Left lobe of liver (tissue), 2 donors: ENCODE measurements at places on chromosomes 16 and 17. TPM values are rescaled to one million over a fixed set of nuclear protein-coding genes. Genes with fewer than 3 reads are reported as not detected.

ALDH3A1 gene
- 1.5 TPM for total RNA-seq

ABCA10 gene
- 3.1 TPM for total RNA-seq

CES1 gene
- total RNA-seq, result 2,727 TPM

LDHD gene
- total RNA-seq, result 113 TPM

IRX5 gene
- total RNA-seq, result 0.08 TPM

ARHGDIG gene
- total RNA-seq, result 0.70 TPM

OSBPL7 gene
- total RNA-seq, result 1.0 TPM

TMEM94 gene
- total RNA-seq, result 43.5 TPM

ABCA9 gene
- 8.9 TPM for total RNA-seq

GRCh38 chr16:65809627-65810026 is 556.9 kb upstream of the CDH5 start:
- peak; percentile 43 for DNase-seq

GRCh38 chr17:55870044-55870443 is 119.2 kb downstream of the PCTP start:
- DNase-seq, result no peak

GRCh38 chr17:49076573-49077384 is 55.8 kb upstream of the B4GALNT2 start:
- no peak for DNase-seq

- DNase-seq, result no peak
Measured at GRCh38 chr17:82396601-82397435, 21.3 kb upstream of the HEXD start.

GRCh38 chr16:54107583-54108202 is 178.9 kb downstream of the IRX3 start:
- no peak for DNase-seq

- no peak for DNase-seq
Measured at GRCh38 chr17:68349157-68349556, 57.9 kb downstream of the ARSG start.

DNA sequence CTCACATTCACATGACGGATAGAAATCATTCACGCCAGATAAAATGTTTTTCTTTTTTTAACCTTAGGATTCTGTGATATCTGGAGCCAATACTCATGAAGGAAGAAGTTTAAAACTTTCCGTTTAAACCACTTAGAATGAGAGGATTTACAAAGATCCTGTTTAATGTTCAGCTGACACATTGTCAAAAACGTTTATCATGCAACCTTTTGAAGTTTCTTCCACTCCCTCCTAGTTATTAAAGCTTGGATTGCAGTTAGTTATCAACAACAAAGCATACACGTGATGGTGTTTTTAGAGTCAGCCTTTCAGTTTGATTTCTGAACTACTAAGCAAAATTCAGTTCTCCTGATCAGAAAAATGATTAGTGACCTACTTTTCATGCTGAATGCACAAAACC is 143.3 kb upstream of the AXIN2 start:
- DNase-seq, result no peak

- DNase-seq, result no peak
Measured at GRCh38 chr17:82062984-82063368, 2.6 kb downstream of the DUS1L start.

GRCh38 chr16:27894386-27894785 is 169.1 kb downstream of the GSG1L start:
- DNase-seq, result no peak

DNA sequence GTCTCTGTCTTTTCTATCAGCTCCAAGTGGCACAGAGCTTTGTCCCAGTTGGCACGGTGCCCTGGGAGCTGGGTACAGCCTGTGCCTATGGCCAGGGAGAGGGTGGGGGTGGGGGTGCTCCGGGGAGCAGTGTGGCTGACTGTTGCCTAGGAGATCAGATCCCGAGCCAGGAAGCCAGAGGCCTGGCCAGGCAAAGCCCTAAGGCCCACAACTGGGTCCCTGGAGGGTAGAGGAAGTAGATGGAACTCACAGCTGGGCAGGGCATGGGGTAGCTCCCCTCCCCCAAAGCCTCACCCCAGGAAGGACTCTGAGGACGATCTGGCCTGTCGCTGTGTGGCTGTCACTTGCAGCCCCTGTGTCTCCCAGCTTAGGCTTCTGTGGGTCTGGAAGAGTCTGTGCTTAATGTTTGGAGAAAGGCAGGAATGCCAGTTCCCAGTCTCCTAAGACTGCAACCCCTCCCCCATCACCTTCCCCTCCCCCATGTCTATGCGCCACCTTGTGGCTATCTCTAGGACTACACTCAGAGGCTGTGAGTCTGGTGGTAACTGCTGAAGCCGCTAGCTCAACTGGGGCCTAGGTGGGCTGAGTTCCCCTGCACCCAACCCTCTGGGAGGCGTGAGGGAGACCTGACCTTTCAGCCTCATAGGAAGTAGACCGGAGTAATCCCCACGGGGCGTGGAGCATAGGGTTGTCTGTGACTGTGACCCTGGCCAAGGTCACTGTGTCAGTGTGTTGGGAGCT is 12.6 kb downstream of the THRA start:
- peak; percentile 70 for DNase-seq

DNA sequence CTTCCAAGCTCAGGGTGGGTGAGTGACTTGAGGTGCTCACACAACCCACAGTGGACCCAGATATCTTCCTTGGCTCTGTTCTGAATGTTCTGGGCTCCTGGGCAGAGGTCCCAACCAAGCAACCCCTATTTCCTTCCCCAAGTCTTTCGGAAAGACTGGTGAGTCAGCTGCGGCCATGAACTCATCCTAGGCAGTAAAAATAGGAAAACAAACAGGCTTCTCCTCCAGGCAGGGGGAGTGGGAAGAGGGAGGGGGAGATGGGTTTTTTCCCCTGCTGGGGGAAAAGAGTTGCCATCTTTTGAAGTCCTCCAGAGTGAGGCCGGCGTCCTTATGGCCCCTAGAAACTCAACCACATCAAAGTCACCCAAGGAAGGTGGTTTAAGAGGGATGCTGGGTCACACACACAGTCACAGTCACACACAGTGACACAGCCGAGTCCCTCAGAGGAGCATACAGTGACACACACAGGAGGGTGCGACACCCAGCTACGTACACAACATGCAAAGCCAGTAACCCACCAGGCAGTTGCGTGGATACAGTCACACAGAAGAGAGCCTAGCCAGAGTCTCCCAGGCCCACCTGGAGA is 16.0 kb upstream of the DLX4 start:
- no peak for DNase-seq

- DNase-seq, result no peak
Measured at GRCh38 chr16:12091569-12092543, 115.3 kb downstream of the SNX29 start.

DNA sequence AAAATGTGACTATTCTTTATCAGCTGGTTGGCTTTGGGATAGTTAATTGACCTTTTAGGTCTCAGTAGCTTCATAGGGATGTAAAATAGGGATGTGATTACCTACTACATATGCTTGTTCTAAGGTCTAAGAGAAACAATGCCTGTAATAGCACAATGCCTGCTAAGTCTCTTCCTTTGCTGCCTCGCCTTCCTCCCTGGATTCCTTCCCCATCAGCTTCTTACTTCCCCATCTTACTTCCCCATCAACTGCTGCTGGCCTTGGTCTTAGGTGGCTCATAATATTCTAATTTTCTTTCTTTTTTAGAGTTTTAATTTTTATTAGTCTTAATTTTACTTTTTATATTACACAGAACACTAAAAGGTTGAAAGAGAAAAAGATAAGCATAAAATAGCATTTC is 59.2 kb upstream of the GOT2 start:
- no peak for DNase-seq

DNA sequence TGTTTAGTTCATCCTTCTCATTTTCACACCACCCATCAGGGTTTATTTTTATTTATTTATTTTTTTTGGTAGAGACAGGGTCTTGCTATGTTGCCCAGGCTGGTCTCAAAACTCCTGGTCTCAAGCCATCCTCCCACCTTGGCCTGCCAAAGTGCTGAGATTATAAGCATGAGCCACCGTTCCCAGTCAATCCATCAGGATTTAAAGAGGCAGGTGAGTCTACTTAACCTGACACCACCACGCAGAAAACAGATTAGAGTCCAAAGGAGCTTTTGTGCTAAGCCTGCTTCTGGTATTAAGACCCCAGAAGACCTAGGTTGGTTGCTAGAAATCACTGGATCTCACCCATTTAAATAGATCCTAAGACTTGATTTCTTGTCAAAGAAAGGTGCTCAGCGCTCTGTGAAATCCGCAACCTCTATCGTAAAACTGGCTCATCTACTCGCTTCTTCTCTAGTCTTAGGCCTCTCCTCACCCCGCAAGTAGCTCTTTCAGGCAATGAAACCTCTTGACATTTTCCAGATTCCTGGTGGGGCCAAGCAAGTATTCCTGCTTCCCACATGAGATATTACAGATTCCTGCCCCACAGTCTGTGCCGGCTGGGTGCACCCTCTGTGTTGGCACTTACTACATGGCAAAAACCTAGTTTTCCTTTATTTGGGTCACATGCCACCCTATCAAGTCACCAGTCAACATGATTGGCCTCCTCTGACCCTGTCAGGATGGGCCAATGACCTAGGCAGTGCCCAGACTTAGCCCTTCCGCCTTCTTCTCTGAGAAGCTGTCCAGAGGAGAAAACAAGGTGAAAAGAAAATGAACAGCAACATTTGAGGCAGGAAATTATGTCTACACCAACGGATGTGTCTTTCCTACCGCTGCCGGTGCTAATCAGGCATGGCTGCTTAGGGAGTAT is 9.0 kb downstream of the PITPNA start:
- peak; percentile 75 for DNase-seq

- DNase-seq, result no peak
Measured at GRCh38 chr17:43028221-43028861, 3.3 kb downstream of the RND2 start.

DNA sequence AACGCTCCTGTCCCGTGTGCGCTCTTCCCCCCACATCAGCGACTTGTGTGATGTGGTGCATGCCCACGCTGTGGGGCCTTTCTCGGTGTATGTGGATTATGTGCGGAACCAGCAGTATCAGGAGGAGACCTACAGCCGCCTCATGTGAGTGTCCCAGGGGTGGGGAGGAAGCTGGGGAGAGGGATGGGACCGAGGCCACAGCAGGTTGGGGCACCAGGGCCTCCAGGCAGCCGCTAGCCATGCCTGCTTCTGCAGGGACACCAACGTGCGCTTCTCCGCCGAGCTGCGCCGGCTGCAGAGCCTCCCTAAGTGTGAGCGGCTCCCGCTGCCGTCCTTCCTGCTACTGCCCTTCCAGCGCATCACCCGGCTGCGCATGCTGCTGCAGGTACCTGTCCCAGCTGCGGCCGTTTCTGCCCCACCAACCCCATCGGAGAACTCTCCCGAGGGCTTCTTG is 5.8 kb downstream of the ARHGEF15 start:
- DNase-seq, result no peak

GRCh38 chr17:21167303-21167702 is 40.5 kb downstream of the DHRS7B start:
- DNase-seq, result peak; percentile 21

- no peak for DNase-seq
Measured at GRCh38 chr16:2686912-2687507, 4.7 kb downstream of the KCTD5 start.
